ENCODE measurements at places on chromosomes 2 and 18.

- DNase-seq, result peak; percentile 80
These were observed 464 bp upstream of the SESTD1 start for GRCh38 chr2:179265082-179265510.

- peak; percentile 49 for DNase-seq
These were observed 16.2 kb upstream of the ZNF512 start for GRCh38 chr2:27566628-27567027.

DNA sequence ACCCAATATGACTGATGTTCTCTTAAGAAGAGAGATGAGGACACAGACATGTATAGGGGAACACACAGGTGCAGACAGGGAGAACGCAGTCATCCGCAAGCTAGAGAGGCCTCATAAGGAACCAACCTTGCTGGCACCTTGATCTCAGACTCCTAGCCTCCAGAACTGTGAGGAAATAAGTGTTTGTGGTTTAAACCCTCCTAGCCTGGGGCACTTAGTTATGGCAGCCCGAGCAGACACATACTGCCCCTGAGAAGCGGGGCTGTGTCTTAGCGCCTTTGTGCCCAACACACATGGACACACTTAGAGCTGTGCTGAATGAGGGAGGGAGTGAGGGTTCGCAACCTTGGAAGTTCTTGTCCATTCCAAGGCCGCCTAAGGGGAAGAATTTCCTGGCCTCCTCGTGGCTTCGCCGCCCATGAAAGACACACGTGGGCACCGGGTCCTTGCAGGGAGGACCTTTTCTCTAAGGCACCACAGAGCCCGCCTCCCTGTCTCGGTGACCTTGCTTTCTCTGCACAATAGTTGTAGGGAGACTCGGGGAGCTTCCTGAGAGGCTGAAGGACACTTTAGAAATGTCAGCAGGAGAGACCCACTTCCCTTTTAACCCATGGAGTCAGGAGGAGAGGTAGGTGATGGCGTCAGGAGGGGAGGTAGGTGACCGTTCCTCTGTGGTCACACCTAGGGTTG lies 224.5 kb upstream of the HDAC4 start:
- DNase-seq, result no peak

- DNase-seq, result peak; percentile 98
These were observed 16.3 kb upstream of the ATOH8 start for GRCh38 chr2:85737481-85737880.

DNA sequence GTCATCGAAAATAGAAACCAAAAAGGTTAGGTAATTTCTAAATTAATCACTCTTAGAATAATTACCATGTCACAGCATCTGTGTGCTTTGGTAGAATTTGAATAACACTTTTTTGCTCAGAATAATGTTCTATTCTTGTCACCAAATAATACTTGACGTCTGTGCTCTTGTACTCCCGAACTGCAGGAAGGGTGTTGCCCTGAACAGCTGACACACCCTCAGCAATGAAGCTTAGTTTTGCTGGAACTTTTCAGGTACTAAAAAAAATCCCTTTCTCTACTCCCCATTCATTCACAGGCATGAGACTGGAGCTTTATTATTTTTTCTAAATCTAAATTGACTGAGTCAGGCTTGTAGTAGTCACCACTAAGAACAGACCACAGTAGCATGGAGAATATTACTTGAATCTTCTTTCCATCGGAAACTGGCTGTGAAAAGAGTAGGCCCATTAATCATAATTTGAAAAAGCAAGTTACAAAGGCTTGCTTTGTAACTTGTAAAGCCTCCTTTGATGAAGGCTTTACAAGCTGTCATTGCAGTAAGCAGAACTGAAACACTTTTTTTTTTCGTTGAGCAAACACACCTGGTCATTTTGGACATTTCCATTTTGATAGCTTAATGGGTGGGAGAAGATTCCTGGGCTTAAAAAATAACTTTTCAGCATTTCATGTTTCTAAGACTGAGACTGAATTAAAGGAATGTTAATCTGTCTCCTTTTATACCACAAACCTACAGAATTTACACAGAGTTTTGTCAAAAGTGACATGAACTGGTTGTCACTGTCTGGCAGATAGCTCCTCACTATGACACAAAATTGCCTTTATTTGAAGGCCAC lies 70.3 kb upstream of the PELI1 start:
- DNase-seq, result no peak

DNA sequence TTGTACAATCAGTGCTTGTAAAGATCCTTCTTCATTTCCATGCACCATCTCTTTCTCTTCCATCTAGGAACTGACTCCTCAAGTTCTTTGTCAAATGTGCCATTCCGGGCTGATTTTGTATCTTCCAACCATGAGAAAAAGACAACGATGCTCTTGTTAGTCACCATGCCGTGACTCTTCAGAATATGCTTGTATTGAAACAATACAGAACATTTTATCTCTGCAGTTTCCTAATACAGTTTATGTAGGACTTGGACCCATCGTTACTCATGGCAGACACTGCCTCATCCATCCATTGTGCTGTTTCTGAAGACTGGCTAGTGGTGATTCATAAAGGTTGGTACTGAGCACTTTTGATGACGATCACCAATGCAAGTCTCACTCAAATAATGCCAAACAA lies 283.2 kb downstream of the KCNS3 start:
- no peak for DNase-seq

DNA sequence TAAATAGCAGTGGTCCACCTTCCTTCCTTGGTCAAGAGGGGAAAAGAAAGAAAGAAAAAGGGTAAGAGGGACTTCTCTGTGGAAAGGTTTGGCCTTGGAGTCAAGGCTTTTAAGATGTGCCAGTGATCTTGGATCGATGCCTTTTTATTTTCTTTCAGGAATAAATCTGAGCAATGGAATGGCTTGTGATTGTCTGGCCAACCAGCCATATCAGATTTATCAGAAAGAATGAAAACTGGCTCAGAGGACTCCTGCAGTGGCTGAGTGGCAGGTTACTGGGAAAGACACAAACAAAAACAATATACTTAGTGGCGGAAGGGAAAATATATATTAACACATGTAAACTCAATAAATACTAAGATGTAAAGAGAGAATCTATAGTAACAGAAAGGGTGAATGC lies 4.3 kb downstream of the ERBB4 start:
- no peak for DNase-seq

Measured in AG10803 (cell line).